ENCODE measurements at places on chromosomes 5 and 9. TPM values are rescaled to one million over a fixed set of nuclear protein-coding genes. Genes with fewer than 3 reads are reported as not detected.

GRCh38 chr5:14272548-14273205, 129.5 kb downstream of the TRIO start:
- DNase-seq, result no peak

DNA sequence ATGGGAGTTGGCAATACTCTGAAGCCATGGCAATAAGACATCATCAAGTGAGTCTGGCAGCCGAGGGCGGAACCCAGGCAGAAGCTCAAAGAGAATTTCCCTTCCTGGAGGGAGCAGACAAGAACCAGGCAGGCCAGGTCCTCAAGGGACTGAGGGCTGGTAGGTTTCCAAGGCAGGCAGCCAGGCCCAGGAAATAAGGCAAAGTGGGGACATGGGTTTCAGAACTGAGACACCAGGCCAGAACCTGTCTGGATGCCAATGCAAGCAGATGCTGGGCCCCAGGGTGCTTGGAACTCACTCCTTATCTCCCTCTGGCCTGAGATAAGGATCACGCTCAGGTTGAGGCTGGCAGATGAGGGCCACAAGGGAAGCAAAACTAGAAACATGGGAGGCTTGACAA, 8.9 kb downstream of the TSSK1B start:
- DNase-seq, result no peak

DNA sequence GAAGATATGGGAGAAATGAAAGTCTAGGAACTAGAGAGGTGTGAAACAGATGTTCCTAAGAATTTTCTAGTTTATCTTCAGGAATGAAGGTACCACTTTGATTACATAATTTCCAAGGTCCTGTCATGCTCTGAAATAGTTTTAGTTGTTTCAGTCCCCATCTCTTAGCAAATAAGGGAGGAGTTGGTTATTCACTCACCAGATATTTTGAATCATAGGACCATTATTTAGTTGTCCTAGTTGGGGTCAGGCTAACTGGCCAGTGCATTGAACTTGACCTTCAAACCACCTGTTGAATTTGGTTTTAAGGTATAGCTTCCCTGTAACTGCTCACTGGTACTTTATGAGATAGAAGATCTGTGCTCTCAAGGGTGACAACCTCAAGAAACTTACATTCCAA, 53.9 kb upstream of the TNFAIP8 start:
- no peak for DNase-seq

The SLC27A6 gene
- 0.16 TPM for total RNA-seq

DNA sequence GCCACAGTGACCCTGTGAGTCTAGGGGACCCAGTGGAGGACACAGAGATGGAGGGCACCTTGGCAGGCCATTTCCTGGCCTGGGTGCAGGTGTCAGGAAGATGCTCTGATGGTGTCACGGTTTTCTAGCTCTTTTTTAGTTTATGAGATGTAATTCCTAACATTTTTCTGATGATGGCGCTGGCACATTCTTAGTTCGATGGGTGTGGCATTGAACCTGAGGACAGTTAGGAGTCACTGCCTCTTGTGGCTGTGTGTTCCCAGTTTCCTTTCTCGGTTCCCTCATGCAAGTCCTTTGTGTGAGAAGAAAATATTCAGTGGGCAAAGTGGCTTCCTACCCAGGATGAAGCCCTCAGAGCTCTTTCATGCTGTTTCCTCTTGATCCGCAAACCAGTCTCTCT, 129.4 kb upstream of the ICE1 start:
- DNase-seq, result no peak

The IL5 gene
- total RNA-seq, result not detected

DNA sequence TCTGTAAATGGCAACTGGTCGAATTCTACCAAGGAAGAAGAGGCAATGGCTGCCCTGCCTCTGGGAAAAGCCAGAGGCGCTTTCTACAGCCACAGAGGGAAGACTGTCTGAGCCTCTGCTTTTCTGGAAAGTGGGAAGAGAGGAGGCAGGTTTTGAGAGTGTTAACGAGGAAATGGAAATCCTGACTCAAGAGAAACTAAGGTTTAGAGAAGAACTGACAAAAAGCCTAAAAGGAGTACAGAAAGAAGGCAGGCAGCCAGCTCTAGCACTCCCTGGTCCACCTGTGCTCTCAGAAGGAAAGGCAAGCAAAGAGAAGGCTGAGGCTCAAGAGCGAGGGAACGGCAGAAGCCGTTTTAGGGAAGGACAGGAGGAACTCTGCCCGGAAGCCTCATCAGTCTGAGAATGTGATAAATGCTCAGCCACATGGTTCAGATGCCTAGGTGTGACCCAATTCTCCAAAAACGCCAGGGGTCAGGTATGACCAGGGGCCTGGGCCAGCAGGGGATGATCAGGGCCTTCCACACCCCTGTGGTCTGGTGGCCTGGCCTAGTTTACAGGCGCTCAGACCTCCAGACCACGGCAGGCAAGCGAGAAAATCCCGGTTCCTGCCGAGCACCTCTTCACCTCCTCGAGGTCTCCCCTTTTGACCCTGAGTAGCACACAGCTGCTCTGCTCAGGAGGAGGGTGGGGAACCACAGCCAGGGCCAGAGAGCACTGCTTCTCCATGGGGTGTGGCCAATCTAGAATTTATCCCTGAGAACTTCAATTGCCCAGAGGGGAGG, 79.9 kb upstream of the FBXW11 start:
- DNase-seq, result no peak

GRCh38 chr5:123182072-123182471, 93.0 kb downstream of the PRDM6 start:
- no peak for DNase-seq

The DMRT3 gene
- total RNA-seq, result not detected

GRCh38 chr5:176394096-176394495, 5.5 kb downstream of the HIGD2A start:
- DNase-seq, result no peak

The TMEM174 gene
- total RNA-seq, result not detected

The RIC1 gene
- 23.1 TPM for total RNA-seq

DNA sequence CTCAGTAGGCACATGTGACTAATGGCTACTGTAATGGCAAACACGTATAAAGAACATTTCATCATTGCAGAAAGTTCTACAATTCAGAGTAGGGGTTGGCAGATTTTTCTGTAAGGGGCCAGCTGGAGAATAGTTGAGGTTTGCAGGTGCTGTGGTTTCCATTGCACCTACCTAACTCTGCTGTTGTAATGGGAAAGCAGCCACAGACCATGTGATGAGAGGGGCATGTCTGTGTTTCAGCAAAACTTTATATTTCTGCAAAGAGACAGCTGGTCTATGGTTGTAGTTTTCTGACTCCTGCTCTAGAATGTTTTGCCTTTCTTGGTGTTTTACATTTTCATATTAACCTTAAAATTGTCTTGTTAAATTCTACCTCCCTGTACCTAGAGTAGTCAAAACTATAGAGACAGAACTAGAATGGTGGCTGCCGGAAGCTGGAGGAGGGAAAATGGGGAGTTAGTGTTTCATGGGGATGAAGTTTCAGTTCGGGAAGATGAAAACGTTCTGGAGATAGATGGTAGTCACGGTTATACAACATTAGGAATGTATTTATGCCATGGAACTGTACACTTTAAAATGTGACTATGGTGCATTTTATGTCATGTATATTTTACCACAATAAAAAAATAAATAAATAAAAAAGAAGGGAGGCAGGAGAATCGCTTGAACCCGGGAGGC, 44.3 kb downstream of the NUP214 start:
- no peak for DNase-seq

DNA sequence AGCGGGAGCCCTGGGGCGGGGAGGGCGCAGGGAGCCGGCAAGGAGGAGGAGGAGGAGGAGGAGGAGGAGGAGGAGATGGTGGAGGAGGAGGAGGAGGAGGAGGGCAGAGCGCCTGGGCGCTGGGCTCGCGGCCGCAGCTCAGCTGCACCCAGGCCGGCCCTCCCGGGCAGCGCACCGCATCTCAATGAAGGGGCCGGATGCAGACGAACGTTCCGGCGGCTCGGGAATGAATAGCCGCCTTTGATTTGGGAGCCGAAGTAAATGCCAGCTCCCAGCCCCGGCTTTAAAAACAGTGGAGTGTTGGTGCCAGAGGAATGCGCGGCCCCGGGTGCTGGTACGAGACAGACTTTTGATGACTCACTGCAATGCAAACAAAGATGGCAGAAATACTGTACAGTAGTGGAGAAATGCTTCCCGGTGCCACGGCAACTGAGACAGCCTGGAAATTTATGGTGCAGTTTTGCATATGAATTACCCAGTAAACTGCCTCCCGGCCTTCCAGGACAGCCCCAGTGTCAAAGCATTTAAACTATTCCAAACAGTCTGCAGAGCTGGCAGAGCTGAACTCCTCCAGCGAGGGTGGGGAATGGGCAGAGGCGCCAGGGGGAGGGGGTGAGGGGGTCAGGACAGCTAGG, 43.1 kb downstream of the NACC2 start:
- peak; percentile 97 for DNase-seq

- no peak for DNase-seq
Measured at GRCh38 chr5:127406326-127407121, 110.9 kb upstream of the PRRC1 start.

DNA sequence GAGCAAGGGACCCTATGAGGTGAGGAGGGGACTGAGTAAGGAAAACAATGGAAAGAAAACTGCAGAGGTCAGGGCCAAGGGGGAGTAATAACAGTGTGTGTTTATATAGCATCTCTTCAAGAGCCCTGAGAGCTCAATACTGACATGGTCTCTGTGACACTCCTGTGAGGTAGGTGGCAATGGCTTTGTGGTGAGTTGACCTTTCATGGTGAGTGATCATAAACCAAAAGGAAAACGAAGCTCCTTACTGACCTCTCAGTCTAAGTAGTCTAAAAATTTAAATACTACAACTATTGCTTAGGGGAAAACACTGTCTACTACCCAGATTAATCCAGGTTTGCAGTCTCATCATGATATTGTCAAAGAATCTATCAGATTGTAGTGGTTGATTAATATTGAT, 130.9 kb downstream of the SNCAIP start:
- DNase-seq, result no peak

DNA sequence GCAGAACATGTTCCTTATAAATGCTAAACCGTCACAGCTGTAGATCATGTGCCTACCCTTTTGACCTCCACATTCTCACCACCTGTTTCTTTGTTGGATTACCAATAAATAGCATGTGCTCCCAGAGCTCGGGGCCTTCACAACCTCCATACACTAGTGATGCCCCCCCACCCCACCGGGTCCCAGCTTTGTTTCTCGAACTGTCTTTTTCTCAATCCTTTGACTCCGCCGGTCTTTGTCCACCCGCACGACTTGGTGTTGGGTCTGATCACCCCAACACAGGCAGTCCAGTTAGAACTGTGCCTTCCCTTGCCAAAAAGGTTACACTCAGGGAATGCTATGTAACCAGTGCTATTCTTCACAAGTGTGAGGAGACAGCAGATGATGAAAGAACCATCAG, 485.9 kb upstream of the C9orf72 start:
- no peak for DNase-seq

DNA sequence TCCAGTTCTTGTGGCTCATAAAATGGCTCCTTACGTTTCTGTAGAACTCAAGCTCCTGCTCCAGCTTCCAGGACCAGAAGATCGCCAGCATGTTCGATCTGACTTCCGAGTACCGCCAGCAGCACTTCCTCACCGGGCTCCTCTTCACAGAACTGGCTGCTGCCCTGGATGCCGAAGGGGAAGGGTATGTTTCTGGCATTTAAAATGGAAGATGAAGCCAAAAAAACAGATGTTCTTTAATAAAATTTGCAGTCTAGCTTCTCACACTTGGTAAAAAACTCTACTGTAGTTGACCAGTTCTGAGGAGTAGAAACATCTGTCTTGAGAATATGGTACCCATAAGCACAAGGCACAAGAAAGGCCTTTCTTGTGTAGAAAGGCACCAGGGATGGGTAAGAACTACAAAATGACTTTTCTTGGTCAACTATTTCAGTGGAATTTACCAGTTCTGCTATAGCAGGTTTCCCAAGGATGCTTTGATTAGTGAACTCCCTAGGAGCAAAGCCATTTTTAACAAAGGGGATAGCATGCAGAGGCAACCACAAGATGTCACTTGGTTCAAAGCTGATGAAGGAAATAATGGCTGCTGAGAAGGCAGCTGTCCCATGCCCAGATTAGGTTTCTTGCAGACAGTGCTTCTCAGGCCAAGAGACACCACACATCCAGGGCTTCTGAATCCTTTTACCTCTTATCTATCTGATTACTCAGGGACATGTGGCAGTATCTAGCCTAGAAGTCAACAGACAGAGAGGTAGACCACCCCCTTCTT, 192.4 kb downstream of the DOCK8 start:
- DNase-seq, result peak; percentile 26

The PKD2L2 gene
- total RNA-seq, result not detected

- no peak for DNase-seq
Measured at GRCh38 chr5:37836592-37837413, 3.0 kb downstream of the GDNF start.

The RASA1 gene
- total RNA-seq, result 68.6 TPM

The PCDHGB4 gene
- 0.79 TPM for total RNA-seq

Data from MCF 10A (cell line).